ENCODE measurements at places on chromosomes 12 and 14.

DNA sequence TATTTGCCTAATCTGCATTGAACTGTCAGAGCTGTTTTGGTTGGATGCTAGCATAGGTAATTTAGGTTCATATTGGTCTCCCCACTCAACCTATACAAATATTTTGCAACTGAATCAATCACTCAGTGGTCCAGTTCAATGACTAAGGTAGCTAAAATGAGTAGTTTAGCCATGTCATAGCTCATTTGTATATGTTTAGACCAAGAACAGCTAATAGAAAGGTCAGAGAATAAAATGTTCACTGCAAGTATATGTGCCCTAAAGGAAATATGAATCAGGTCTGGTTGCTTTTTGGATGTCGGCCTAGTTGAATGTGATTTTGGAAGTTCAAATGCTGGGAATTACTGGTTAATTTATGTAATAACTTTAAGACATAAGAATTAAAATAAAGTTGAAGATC lies 883.9 kb downstream of the LRFN5 start:
- no peak for DNase-seq

DNA sequence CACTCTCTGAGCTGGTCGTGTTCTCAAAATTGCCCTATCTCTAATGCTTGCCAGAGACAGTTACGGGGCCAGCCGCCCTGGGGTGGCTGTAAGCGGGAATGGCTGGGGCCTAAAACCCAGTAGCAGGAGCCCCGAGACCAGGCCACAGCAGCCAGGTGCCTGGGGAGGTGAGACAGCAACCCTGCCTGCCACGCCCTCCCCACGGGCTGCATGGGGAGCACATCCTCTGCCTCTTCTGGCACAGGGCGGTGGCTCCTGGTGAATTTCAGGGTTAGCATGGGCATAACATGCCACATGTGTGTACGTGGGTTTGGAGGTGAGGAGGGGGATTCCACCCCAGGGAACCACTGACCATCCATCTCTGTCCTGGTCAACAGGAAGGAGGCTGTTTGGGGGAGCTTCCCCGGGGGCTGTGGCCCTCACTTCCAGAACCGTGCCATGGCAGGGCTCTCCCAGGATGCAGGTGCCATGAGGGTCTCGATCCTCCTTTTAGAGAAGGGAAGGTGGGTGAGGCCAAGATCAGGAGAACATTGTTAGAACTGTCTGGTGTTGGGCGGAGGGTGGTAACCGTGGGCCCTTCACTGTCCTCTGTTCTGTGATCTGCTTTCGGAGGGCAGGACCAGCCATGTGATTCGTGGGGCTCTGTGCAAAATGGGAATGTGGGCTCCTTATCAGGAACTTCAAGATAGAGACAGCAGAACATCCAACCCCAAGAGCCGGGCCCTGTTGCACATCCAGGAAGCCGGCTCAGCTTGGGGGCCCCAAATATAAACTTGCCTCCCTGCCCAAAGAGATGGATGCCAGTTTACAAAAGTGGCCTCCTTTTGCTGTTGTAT lies 312.2 kb upstream of the DIO3 start:
- DNase-seq = no peak

DNA sequence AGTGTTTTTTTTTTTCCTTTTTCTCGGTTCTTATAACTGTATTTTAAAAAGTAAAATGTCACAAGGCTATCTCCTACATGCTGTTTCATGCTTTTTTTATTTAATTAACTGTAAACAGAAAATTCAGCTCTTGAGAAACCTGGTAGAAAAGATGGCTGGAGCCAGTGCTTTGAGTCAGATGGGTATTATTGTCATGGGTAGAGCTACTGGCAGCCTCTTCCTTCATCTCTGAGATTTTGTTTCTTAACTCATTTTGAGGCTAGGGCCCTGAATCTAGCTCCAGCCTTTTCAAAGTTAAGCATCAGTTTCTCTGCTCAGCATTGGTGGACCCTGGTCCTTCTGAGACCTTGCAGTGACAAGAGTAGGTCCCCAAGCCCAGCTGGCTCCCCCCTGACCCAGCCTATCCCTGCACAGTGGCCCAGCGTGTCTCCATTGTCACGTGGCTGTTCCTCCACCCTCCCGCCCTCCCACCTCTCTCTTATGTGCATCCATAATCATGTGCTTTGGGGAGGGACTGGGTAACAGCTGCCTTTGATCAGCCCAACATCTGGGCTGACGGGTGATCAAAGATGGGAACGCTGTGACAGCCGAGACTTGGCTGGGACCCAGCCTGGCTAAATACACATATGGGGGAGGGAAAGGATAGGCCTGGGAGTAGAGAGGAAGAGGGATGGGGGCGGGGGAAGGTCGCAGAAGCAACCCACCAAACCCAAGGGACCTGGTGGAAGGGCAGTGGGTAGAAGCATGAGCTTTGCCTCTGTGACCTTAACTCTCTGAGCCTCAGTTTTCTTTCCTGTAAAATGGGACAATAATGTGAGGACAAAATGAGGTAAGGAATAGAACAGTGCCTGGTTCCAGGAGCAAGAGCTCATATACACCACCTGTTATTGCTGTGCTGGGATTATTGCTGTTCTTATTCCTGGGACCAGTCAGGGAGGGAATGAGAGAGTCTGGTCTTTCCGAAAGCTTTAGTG lies 24.4 kb upstream of the RBM19 start:
- no peak for DNase-seq

- DNase-seq = no peak
Measured at GRCh38 chr14:37843954-37844607, 248.7 kb downstream of the TTC6 start.

DNA sequence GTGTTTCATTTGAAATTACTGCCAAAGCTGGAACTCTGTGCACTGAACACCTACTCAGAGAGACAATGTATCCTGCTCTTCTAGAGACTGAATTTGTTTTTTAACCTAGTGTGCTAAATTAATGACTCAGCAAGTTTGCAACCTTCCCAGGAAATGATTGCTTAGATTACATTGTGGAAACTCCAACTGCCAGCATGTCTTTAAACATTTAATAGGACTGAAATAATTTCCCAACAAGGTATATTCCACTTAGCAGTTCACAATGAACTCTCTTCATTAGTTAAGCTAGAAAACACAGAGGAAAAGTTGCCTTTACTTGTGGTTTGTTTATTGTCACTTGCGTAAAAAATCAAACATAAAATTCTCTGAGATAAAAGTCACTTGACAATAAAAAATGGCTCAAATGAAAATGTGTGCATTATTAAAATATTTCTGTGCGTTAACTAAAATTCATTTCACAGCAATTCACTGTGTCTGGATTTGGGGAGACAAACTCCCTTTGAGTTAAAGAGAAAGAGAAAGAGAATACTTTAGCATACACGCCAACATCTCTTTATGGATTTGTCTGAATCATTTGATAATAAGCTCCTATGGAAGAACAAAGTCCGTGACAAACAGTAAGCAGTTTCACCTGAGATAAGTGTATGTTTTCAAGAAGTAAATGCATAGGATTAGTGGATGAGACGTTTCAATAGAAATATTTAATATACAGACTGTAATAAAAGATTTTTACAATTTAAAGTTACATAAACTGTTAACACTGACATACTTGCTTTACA lies 284.0 kb downstream of the PRKD1 start:
- no peak for DNase-seq

DNA sequence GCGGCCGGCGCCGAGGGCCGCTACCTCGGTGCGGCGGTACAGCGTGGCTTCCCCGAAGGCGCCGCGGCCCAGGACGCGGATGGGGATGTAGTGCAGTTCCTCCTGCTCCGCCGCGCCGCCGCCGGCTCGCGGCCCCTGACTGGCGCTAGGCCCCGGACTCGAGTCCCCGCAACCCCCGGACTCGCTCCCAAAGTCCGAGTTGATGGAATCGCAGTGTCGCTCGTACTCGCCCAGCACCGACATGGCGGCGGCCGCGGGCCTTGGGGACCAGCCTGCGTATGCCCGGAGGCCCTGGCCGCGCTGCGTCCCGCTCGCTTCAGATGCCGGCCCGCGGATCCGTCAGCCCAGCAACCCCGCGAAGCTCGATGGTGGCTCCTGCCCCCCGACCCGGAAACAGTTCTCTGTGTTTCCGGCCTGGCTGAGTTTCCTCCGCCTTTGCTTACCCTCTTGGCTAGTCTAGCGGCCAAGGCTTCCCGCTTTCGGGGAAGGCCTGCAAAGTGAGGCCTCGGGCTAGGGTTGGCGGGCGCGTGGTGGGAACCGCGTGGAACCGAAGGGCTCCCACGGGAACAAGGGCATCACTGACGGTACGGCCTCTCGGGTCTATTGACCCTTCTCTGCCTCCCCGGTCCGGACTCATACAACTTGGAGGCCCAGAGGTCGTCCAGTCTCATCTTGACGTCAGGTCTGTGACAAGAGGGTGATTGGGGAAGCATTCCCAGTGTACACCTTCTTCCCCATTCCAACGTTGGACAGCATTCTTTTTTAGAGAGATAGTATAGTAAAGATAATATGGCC lies at the start of gene NEK9:
NEK9 (minus strand) TSS at position 370 of the 795 bp plus-strand sequence; CDS start at position 243, 127 bp downstream.
- DNase-seq = peak; percentile 76

GRCh38 chr12:29930503-29930902 lies 146.8 kb upstream of the TMTC1 start:
- DNase-seq = no peak

GRCh38 chr12:113077859-113078255 lies 21.3 kb downstream of the DTX1 start:
- no peak for DNase-seq

- DNase-seq = no peak
Measured at GRCh38 chr14:102075155-102075554, 11.7 kb downstream of the HSP90AA1 start.

Measured in GDM1 (cell line).